ENCODE measurements at places on chromosomes 6 and 20.

- no peak for DNase-seq
Measured at GRCh38 chr20:17611540-17612286, 41.8 kb downstream of the DSTN start.

DNA sequence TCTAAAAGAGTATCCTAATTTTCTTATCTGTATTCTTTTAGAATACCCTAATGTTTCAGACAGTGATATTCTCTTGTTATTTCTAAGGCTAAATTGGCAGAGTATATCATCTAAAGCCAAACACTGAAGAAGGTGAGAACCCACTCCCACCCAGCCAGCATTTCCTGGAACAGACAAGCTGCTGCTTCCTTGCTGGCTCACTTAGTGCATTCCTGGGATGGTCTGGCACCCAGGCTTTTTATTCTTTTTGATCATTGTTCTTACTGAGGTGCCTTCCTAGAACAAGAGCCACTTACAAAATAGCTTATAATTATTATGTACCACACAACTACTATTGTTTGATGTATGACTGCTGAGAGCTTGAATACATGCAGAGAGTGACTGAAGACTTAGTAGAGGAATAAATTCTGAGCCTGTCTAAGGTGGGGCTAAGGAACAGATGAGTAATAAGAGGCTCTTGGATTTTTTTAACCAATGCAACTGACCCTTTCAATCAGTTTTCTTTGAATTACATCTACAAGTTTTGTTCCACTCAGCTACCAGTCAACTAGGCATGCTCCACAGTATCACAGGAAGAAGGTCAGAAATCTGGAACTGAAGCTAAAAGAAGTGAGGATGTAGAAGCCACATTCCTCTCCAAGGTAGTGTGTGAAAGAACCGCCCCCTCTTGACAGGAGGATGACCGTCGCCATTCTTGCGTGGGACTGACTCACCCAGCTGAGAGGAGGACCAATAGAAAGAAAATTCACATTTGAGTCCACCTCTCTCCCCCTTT, 30.1 kb downstream of the PRPH2 start:
- peak; percentile 55 for DNase-seq

DNA sequence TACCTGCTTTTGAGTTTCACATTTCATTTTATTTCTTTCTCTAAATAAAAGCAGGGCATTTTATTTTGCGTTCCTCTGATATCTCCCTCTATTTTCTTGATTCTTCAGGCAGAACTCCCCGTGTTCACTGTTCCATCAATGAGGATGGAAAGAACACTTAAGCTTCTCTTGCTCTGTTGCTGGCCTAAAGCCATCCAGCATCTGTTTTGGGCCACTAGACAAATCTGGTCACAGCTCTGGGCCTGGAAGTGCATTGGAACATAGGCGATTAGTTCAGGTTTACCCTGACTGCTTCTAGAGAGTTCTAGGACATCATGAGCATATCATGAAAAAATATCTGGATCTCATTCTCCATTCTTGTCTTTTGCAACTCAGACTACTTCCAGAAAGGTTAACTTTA, 611.2 kb downstream of the UTRN start:
- DNase-seq: no peak

DNA sequence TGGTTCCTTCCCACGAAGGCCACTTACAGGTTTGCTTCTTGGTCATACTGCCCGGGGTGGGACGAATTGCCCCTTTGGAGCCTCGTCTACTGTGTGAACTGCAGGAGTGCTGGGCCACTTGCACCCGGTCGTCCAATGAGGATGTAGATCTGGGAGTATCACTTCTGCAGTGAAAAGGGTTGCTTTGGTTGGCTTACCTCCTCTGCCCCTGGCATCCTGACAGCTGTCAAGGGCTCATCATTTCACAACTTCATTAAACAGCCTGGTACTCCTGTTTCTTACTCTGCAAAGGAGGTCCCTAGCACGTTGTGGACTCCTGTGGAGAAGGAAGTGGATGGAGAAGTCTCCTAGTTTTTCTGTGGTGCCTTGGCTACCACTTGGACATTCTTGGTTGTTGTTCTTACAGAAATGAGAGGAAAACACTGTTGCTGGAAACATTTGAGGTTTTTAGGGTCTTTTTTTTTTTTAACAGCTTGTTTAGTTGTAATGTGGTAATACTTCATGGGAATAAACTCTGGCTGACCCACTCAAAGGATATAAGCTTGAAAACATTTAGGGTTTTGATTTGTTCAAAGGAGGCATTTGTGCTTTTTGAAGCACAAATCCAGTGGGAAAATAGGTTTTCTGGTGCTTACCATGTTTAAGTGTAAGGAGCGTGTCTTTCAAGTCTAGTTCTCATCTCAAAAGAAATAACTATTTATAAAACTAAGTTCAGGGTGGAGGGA, 60.7 kb downstream of the AKAP12 start:
- no peak for DNase-seq

- no peak for DNase-seq
Measured at GRCh38 chr20:49883246-49883802, 32.0 kb downstream of the SPATA2 start.

- DNase-seq: no peak
Measured at GRCh38 chr6:53799340-53799739, 4.5 kb downstream of the LRRC1 start.

- DNase-seq: no peak
Measured at GRCh38 chr6:70411542-70412251, 1.6 kb upstream of the FAM135A start.

GRCh38 chr6:138105880-138106664, 1.1 kb downstream of the PERP start:
- no peak for DNase-seq

DNA sequence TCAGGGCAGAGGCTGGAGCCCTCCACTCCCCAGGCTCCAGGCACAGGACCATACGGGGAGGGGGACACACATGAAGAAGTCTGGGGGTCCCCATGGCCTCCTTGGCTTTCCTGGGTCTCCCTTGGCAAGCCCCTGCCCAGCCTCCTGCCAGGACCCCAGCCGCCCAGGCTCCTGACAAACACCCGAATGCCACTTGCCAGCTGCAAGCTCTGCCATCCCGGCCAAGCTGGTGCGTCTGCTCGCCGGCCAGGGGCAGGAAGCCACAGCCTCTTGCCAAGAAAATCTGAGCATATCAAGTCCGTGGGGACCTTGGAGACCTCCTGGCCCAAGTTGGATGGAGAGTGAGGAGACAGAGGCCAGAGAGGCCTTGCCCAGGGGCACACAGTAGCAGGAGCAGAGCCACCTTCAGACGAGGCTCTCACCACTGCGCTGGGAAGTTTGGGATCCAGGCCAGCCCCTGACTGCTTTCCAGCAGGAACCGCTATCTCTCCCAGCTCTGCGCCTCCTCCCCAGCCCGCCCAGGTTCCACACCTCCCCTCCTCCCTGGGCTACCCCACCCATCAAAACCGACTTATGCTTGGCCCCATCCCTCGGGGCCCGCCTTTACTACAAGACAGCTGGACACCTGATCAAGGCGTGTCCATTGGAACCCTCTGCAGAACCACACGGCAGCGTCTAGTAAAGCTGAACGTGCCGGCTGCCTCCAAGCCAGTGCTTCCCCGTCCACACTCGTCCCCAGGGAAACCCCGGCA, 80.2 kb downstream of the GRM4 start:
- no peak for DNase-seq

DNA sequence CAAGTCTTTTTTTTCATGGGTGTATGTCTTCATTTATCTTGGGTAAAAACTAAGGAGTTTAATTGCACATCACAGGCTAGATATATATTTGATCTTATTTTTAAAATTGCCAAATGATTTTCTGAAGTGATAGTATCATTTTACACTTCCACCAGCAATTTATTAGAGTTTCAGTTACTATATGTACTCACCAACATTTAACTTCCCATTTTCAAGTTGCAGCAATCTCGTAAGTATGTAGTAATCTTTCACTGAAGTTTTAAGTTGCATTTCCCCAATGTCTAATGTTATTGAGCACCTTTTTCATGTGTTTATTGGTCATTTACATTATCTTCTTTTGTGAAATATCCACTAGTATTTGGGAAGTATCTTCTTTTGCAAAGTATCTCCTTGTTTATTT, 277.4 kb upstream of the CNR1 start:
- DNase-seq: no peak

GRCh38 chr6:161056451-161056850, 64.9 kb downstream of the MAP3K4 start:
- no peak for DNase-seq

DNA sequence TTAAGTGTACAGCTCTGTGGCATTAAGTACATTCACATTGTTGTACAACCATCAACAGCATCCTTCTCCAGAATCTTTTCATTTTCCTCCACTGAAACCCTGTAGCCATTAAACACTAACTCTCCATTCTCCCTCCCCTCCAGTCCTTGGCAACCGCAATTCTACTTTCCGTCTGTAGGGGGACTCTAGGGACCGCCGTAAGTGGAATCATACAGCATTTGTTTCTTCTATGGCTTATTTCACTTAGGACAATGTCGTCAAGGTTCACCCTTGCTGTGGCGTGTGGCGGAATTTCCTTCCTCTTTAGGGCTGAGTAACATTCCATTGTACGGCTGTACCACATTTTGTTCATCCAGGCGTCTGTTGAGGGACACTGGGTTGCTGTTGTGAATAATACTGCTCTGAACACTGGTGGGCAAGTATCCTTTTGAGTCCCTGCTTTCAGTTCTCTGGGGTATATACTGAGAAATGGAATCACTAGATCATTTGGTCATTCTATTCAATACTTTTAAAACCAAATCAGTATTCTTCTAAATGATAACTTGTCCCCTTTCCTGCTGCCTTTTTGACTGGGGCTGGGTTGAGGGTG, 50.7 kb downstream of the PPP1R3G start:
- peak; percentile 8 for DNase-seq

DNA sequence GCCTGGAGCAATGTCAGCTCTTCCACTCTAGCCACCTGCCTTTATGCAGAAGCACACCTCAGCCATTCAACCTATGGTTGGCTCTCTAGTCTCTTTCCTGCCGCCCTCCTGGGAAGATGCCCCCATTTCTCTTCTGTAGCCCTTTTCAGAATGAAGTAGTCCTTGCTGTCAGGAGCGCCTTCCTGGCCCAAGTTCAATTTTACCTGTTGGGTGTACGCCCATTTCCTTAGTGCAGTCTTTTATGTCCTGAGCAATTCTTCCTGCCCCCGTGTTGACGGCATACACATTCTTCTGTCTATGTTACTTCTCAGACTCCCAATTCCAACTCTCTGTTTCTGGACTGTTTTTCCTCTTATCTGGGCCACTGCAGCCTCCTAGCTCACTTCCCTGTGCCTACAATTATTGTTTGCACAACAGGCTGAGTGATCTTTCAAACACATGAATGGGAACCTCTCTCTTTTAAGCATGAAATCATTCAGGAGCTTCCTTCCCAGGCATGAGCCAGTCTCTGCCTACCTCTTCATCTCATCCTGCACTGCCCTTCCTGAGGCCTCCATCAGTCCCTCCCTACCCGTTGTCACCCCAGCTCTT, 389.2 kb downstream of the CD83 start:
- no peak for DNase-seq

DNA sequence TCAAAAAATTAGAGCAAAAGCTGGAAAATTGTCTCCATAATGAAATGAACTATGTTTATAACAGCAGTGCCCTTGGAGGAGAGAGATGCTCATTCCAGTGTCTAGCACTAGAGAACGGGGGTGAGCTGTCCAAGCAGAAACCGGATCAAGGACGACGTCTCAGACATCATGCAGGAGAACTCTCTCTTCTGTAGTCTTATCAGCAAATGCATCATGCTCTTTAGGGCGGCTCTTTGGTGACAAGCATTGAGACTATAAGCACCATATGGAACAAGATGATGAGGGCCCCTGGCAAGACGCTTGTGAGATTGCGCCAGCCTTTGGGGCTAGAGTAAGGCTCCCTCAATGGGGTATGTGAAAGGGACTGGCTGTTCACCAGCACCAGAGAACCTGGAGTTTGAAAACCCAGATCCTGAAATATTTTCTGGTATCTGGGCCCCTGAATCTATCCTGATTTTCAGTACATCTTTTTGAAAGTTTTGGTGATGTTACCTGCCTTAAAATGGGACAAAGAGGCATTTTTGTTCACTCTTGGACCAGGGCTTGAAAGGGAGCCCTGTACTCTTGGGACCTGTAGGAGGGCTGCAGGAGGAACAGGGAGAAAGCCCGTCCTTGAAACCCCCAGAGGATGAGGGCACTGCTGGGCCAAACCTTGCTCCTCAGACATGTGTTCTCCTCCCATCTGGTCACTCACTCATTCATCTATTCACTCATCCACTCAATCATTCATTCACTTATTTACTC, 127.6 kb downstream of the TTLL2 start:
- no peak for DNase-seq

- peak; percentile 69 for DNase-seq
Measured at GRCh38 chr6:28657769-28658465, 132.2 kb downstream of the GPX5 start.

- DNase-seq: peak; percentile 25
Measured at GRCh38 chr20:61886721-61887595, 178.7 kb downstream of the TAF4 start.

DNA sequence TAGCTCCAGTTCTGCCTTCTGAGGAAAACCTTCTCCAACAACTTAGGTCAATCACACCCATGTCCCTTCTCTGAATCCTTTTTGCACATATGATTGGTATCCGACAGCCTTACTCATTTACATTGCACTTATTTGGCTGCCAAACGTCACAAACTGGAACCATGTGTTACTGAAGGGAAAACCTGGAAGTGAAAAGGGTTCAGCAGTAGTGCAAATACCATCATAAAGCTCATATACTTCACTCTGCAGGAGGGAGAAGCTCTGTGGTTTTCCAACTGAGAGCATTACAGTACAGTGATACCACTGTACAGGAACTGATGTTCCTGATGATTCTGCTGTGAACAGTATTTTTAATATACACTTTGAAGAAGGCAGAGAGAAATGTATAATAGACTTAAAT, 87.8 kb downstream of the SLC16A10 start:
- no peak for DNase-seq

- DNase-seq: no peak
Measured at GRCh38 chr6:37985355-37985754, 165.8 kb downstream of the ZFAND3 start.

DNA sequence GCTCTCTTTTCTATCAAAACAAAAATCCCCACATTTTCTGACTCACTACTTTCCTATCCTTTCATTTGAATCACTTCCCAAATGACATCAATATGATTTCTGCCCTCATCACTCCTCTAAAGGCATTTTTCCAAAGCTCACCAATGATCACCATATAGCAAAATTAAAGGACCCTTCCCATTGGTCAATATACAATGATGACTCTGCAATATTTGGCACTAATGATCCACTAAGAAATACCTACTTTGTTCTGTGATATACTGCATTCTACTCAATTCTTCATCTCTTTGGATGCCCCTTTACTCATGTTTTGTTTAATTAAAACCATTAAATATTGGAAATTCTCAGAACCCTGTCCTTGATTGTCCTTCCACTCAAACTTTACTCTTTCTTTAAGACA, 200.3 kb upstream of the PTCHD4 start:
- DNase-seq: no peak

GRCh38 chr6:102619585-102619984, 1226.1 kb downstream of the GRIK2 start:
- DNase-seq: peak; percentile 7

DNA sequence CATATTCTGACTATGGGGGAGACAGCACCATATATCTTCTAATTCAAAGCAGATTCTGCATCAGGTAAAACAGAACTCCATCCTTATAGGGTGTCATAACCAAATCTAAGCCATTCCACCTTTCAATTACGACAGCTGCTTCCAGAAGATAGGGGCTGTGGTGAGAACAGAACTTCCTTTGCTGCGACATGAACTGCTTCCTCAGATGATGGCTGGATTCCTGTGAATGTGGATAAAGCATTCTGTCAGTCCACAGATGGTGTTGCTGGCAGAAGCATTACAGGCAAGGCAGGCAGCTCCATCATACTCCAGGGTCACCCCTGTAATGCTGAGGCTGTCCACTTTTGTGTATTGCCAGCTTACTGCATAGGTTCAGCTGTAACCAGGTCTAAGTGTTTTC, 172.1 kb upstream of the PROKR2 start:
- no peak for DNase-seq

GRCh38 chr6:4611429-4612129, 164.6 kb upstream of the CDYL start:
- DNase-seq: no peak

Data from RCC 7860 (cell line).